ENCODE measurements at places on chromosomes 7 and 10.

- DNase-seq = no peak
These were observed 9.5 kb downstream of the VTI1A start for GRCh38 chr10:112456533-112456932.

- no peak for DNase-seq
These were observed 260.6 kb downstream of the WDR37 start for GRCh38 chr10:1316809-1317143.

GRCh38 chr7:157782041-157782440 is 445.2 kb downstream of the DNAJB6 start:
- DNase-seq = no peak

- DNase-seq = no peak
These were observed 36.3 kb downstream of the CSTF2T start for GRCh38 chr10:51663086-51663485.

- no peak for DNase-seq
These were observed 248.2 kb downstream of the REEP3 start for GRCh38 chr10:63769367-63769766.

DNA sequence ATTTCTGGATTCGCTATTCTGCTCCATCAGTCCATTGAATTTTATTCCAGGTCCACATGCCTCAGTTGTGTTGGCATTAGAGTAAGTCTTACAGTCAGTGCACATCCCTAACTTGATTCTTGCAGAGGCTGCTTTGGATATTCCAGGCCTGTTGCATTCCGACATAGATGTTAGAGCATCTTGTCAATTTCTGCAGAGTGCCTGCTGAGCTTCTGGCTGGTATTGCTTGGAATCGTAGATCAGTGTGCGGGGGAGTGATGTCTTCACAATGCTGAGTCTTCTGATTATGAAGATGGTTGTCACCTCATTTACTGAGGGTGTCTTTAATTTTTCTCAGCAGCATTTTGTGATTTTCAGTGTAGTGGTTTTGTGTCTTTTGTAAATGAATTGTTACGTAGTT is 45.2 kb downstream of the INPP5A start:
- DNase-seq = no peak

GRCh38 chr7:28292834-28293526 is 112.4 kb upstream of the JAZF1 start:
- DNase-seq = peak; percentile 6

GRCh38 chr10:43307306-43307705 is 40.4 kb upstream of the RASGEF1A start:
- no peak for DNase-seq

- no peak for DNase-seq
These were observed 25.5 kb upstream of the C10orf67 start for GRCh38 chr10:23370106-23370505.

GRCh38 chr10:8331387-8331786 is 276.9 kb downstream of the GATA3 start:
- no peak for DNase-seq

GRCh38 chr10:71920540-71921323 is 43.5 kb upstream of the CHST3 start:
- DNase-seq = no peak

DNA sequence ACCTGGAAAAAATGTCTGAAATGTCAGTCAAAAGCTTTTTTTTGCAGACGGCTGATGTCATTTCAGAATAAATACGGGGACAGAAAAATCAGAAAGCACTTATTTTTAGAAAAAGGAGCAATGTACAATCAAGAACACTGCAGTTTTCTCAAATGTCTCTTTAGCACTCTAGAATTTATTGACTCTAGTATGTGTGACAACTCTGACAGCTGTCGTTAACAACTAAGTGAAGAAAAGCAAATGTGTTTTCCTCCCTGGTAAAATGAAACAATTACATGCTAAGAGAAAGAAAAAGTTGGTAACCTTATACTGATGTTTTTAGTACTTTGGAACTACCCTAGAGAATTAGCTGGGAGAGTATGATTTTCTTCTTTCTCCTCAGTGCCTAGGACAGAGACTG is 497.4 kb downstream of the GRM8 start:
- DNase-seq = no peak

DNA sequence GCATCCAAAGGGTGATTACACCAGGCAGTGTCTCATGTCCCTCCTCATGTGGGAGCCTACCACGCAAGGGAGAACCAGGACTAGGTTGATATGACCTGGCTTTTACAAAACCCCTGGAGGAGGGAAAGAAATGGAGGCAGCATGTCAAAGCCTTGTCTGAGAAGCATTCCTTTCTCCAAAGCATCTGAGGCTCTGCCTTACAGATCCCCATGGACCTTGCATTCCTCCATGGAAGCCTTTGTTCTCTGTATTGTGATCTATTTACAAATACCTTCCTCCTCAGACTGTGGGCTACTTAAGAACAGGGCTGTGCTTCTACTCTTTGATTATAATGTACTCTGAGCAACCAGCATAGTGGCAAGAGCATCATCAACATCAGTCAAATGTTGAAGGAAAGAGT is 197.0 kb downstream of the PLXNA4 start:
- no peak for DNase-seq

DNA sequence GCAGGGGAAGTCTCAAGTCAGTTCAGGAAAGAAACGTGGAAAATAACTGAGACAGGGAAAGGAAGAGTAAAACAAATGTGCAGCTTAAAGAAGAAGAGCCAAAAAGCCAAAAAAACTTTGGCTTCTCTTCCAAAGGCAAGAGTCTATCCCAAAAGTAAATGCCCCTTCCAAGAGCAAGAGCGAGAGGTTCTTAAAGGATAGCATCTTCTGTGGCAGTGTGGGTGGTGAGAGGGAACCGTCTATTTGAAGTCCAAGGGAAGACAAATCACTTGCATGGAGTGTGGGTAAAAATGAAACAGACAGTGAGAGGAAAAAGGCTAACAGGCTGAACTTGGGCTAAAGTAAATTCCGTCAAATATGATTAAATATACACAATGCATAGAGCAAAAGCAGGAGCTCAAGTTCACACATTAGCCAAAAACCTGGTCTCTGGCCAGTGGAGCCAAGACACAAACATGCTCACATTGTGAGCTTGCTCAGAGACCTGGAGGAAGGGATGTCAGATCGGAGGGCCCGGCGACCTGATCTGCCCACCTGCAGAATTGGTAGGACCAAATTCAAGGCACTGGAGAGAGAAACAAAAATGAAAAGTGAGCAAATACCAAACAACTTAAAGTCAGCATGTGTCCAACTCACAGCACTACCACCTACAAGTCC is 87.0 kb downstream of the PIK3CG start:
- no peak for DNase-seq

DNA sequence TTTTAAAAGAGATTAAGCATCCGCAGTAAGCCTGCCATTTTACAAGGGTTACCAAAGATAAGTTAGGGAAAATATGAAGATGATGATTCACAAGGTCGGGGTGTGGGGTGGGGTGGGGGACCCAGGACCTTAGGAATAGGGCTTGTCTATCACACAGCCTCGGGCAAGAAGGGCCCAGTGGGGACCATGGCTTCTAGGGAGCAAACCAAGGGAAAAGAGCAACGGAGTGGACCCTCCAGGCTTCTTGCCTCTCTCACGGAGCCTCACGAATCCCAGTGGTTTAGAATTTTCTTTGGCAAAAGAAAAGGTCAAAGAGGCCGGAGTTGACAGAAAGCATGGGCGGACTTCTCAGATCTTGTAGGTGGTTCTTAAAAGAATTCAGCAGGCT is 1.3 kb downstream of the PRKCQ start:
- no peak for DNase-seq

DNA sequence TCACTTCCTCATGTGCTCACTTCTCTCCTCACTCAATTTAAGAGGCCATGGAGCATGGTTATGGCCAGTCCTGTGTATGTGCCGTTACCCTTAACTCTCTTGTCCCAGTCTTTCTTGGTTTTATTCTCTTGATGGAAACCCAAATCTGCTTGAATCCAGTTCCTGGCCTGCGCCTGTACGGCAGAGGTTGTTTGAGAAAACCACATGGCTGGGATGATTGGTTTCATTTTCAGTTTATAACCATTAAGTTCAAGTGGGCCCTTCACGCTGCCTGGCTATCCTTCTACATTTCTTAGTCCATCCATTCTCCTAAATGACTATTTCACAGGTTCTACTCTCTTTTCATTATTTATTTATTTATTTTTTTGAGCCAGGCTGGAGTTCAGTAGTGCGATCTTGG is 1.6 kb upstream of the ZNF239 start:
- DNase-seq = no peak

GRCh38 chr10:18144928-18145327 is 4.7 kb downstream of the CACNB2 start:
- no peak for DNase-seq

GRCh38 chr7:3747467-3747866 is 446.4 kb downstream of the SDK1 start:
- DNase-seq = no peak

DNA sequence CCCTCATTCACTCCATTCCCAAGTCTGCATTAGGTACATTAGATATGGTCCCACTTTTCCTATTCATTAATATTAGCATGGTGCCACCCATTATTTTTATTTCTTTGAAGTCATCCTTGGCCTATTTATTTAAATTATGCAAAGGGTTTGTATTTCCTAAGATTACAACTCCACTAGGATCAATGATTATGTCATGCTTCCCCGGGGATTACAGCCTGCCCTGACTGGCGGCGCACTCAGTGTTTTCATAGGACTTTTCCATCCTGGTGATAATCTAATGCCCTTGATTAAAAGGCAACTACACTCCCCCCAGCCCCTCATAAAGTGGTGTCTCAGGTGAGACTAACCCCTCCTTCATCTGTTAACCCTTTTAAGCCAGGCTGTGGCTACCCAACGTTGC is 187.2 kb downstream of the POU6F2 start:
- DNase-seq = no peak

DNA sequence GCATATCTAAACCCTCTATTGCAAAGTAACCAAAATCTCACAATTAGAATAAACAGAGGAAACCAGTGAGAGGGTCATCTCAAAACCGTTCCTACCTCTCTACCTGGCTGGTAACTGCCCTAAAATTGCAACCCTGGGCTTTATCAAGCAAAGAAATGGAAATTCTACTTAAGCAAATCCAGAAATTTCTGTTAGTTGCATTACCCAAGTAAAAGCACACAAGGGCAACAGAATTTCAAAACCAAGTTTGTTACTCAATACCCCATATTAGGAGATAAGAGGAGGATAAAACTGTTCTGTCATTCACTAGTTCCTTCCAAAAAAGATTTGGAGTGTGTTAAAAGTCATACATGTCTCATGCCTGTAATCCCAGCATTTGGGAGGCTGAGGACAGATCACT is 195.3 kb downstream of the FAM107B start:
- no peak for DNase-seq

DNA sequence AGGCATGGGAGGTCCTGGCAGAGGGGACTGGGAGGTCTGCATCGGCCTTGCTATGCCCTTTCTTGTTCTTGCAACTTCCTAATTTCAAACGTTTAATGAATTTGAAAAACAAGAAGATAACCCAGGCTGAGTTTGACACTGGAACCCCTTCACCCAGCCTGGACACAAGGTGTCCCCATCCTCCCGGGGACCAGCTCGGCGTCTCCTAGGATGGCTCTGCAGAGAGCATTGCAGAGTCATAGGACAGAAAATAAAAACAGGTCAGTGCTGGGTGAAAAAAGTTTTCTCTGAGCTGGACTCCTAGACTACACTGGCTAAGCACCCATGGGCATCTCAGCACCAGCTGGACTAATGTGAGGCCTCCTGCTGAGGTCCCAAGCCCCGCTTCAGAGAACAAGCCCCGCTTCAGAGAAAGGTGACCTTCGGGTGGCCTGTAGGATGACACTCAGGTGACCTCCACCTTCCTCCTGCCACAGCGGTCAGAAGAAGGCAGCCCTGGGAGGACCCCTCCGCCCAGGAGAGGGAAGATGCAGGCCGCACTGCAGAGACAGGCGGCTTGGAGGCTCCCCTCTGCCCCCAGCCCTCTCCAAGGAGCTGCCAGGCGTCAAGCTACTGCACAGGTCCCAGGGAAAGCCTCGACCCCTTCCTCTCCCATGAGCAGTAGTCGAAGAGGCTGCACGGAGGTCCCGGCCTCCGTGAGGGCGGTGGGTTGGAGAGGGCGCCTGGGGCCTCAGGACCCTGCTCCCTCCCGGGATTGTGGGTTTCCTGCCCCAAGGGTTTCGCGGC is 9.3 kb upstream of the UNCX start:
- no peak for DNase-seq

DNA sequence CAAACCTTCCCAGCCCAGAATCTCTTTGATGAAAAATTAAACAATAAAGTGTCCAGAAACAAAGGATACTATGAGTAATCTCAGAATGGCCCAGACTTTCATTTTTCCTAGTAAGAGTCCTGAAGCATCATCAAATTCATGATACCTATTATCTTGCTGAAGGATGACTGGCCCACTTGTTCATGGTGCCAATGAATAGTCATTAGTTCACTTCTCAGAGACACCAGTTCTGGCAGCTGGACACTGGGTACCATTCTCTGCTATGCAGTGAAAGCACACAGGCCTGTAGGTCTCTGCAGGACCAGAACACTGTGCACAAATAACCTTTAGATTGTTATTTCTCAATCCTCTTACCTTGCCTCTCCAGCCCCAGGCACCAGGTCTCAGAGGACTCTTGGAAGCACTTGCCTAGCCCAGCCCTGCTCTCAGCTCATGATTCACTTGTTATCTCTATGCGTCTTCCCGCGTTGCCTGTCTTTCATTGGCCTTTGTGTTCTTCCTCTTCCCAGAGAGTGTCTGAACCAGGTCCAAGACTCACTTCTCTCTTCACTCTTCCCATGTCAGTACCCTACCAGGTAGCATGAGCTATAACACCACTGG is 98.1 kb upstream of the AGBL3 start:
- no peak for DNase-seq

DNA sequence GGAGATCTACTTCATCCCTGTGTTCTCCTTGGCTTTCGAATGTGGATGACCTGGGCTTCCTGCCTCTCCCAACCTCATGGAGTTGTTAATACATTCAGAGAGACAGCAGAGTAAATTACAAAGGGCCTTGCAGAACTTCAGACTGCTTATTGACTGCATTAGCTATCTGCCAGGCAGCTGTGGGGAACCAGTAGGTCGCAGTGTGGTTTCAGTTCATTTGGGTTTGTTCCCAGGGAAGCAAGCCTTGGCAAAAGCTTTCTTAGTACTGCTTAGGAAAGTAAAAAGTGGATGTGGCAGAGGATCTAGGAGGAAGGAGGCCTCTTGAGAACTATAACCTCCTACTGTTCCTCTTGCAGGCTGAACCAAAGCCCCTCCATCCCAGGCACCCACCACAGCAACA is 9.2 kb downstream of the NPFFR1 start:
- no peak for DNase-seq

GRCh38 chr10:35824704-35825103 is 182.6 kb upstream of the FZD8 start:
- DNase-seq = no peak

DNA sequence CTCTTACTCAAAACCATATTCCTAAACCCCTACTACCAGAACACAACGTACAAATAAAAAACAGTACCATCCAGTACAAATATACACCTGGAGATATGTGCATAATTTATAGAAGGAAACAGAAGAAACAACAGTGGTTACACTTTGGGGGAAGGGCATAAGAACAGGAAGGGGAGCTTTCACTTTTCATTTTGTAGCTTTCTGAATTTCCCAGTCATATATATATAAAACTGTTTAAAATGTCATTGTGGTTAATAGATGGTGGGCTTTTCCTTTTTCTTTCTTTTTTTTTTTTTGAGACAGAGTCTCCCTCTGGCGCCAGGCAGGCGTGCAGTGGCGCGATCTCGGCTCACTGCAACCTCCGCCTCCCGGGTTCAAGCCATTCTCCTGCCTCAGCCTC is 47.2 kb downstream of the MALSU1 start:
- DNase-seq = no peak

GRCh38 chr7:115613836-115614235 is 416.7 kb downstream of the TFEC start:
- no peak for DNase-seq

GRCh38 chr10:52644373-52645186 is 128.0 kb downstream of the MBL2 start:
- no peak for DNase-seq

- no peak for DNase-seq
These were observed 100.0 kb downstream of the GRID1 start for GRCh38 chr10:86266446-86267242.

Data from stimulated activated CD8-positive, alpha-beta memory T cell treated with anti-CD3 and anti-CD28 coated beads, Interleukin-7, amount 100 ng/mL, for 48 hours (primary cell).